ENCODE measurements at places on chromosomes 6 and 20. TPM values are rescaled to one million over a fixed set of nuclear protein-coding genes. Genes with fewer than 3 reads are reported as not detected.

DNA sequence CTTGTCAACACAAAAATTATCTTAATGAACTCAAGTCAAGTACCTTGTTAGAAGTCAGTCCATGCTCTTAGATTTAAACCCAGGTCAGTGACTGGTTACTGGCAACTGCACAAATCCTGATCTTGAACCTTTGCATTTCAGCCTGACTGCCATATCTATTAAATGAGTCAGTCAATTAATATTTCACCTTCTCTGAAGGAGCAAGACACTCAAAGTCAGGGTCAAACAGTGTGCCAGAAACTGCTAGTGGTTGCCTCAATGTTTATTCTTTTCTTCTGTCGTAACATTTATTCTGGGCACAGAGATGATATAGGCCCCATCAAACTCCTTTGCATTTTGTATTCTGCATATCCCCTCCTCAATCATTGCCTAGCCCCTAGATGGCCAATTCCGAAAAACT is 193.9 kb upstream of the MOCS1 start:
- peaks cover 3% of the 10 kb centered on the region for H3K27me3 ChIP-seq
- DNase-seq: no peak
- no peak overlapping the region for H3K4me3 ChIP-seq
- H3K27ac ChIP-seq: no peak overlapping the region
- no peaks in the 10 kb centered on the region for H3K4me1 ChIP-seq

DNA sequence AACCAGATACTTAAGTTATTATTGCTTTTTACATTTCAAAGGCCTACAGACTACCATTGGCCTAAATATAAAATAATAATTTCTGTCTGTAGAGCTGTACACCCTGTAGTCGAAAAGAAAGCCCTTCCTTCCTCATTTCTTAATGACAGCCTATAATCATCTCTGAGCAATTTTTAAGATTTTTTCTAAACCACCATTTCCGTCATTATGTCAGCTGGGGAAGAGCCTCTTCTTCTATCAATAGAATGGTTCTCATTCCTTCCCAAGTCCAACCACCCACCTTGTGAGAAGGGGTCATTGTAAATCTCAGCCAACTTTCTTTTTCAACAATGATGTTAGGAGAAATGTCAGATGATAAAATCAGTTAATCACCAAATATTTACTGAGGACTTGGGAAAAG is 91.8 kb downstream of the PLEKHG1 start:
- no peak for DNase-seq
- no peaks in the 10 kb centered on the region for H3K27me3 ChIP-seq
- H3K36me3 ChIP-seq: no peaks in the 10 kb centered on the region
- no peak overlapping the region for H3K27ac ChIP-seq

DNA sequence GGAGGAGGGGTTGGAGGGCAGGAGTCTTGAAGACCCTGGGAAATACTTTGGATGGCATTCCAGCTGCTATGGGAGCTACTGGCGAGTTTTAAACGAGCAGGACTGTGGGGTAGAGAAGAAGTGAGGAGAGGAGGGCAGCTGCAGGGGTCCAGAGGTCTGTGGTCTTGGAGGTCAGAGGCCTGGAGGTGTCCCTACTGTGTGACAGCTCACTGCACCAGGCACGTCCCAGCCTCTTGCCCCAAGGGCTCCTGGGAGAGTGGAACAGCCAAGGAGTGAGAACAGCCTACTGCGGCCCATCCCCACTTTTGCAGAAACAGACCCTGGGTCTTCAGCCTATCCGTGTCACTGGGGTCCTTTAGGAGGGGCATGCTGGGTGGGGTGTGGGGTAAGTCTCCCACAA is 2.9 kb upstream of the NOL4L start:
- H3K27me3 ChIP-seq: peaks cover 5% of the 10 kb centered on the region
- DNase-seq: no peak
- H3K4me1 ChIP-seq: peaks cover 12% of the 10 kb centered on the region
- H3K4me3 ChIP-seq: no peak overlapping the region
- H3K36me3 ChIP-seq: no peaks in the 10 kb centered on the region

MAK gene
- total RNA-seq: 0.43 TPM
